Thoracic aorta endothelial cell (primary cell): ENCODE measurements at places on chromosomes 7 and 10. TPM values are rescaled to one million over a fixed set of nuclear protein-coding genes. Genes with fewer than 3 reads are reported as not detected.

Gene ETV1
- 8.8 and 15.2 TPM in 2 replicates for total RNA-seq

Gene MYH16
- total RNA-seq: 0.93 and 1.1 TPM in 2 replicates

Gene CALML3
- total RNA-seq: not detected in 2 replicates

Gene IFIT1B
- not detected in 2 replicates for total RNA-seq

Gene LRRTM3
- not detected in 2 replicates for total RNA-seq

Gene EBF3
- total RNA-seq: 0.13 and 0.50 TPM in 2 replicates

Gene FAM237B
- total RNA-seq: not detected in 2 replicates

Gene GIMAP2
- 39.8 and 44.8 TPM in 2 replicates for total RNA-seq

Gene SHTN1
- 20.7 and 26.2 TPM in 2 replicates for total RNA-seq

Gene ZPBP
- total RNA-seq: not detected in 2 replicates

Gene GLUD1
- 193 and 209 TPM in 2 replicates for total RNA-seq

Gene OR2A1
- 0.22 TPM in 1 of 2 replicates, not detected in the other for total RNA-seq

Gene ZWINT
- total RNA-seq: 56.3 and 69.4 TPM in 2 replicates

Gene CRTAC1
- total RNA-seq: 0.80 and 5.4 TPM in 2 replicates

Gene NYAP1
- total RNA-seq: 2.7 and 4.1 TPM in 2 replicates

Gene TSPAN15
- 23.9 and 31.1 TPM in 2 replicates for total RNA-seq

Gene WDR86
- total RNA-seq: not detected in 2 replicates

Gene SPAG6
- not detected in 2 replicates for total RNA-seq

Gene EPC1
- 27.6 and 33.5 TPM in 2 replicates for total RNA-seq

Gene CCL26
- total RNA-seq: not detected in 2 replicates

Gene C7orf57
- 0.07 TPM in 1 of 2 replicates, not detected in the other for total RNA-seq

Gene CD36
- under 0.01 and 0.53 TPM in 2 replicates for total RNA-seq

Gene CYP2W1
- total RNA-seq: not detected in 2 replicates

Gene EN2
- not detected in 2 replicates for total RNA-seq

Gene MASTL
- total RNA-seq: 23.5 and 37.9 TPM in 2 replicates

Gene TUBB8
- total RNA-seq: 0.07 TPM in 1 of 2 replicates, not detected in the other

Gene ACTL6B
- total RNA-seq: not detected in 2 replicates

Gene TMEM176B
- total RNA-seq: not detected in 2 replicates

Gene LRRC17
- 4.4 and 6.8 TPM in 2 replicates for total RNA-seq

Gene SNCG
- 21.4 and 36.2 TPM in 2 replicates for total RNA-seq

Gene PRTFDC1
- 13.6 and 16.4 TPM in 2 replicates for total RNA-seq

Gene DYNC1I1
- total RNA-seq: 1.6 and 4.0 TPM in 2 replicates

Gene NPC1L1
- total RNA-seq: not detected in 2 replicates

Gene SND1
- 267 and 293 TPM in 2 replicates for total RNA-seq

Gene MAGI2
- 7.2 and 7.7 TPM in 2 replicates for total RNA-seq

Gene LRRD1
- 0.07 and 0.13 TPM in 2 replicates for total RNA-seq

Gene SFRP4
- not detected in 2 replicates for total RNA-seq

Gene GIMAP6
- 155 and 156 TPM in 2 replicates for total RNA-seq

Gene NUTM2E
- total RNA-seq: not detected in 2 replicates

Gene HTR5A
- total RNA-seq: not detected in 2 replicates

Gene TLL2
- total RNA-seq: under 0.01 and 0.07 TPM in 2 replicates

Gene IFIT2
- 1.7 and 2.4 TPM in 2 replicates for total RNA-seq
